ENCODE measurements at places on chromosomes 4 and X.

DNA sequence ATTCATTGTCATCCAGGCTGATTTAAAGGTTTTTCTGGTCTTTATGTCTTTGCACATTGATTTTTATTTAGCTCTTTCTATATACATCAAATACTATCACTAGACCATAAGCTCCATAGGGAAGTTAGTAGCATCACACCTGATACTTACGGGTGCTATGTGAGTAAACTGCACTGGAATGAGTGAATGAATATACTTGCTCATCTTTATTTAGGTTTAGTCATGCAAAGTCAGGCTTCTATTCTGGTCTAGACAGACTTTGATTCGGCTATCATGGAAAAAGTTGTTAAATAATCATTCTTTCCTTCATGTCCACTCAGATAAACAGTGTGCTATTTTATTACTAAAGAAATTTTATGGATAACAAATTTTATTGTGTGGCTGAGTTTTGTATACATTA lies 457.8 kb upstream of the PCDH7 start:
- no peak for DNase-seq

- DNase-seq, result no peak
These were observed 88.2 kb downstream of the PHOX2B start for GRCh38 chr4:41660352-41660751.

DNA sequence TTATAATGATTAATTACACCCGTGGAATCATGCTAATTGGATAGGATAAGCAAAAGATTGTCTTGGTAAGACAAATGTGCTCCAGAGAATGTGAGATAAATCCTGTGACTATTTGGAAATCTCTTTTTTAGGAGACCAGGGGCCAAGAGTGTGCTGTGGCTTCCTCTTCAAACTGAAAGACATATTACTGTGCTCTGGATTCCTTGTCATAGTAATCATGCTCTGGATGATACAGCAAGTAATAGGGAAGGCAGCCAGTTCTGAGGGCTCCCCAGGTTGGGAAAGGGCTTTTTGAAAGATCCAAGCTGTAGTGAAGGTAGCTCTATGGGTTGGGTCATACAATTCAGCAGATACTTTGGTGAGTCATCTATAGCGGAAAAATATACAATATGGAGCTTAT lies 600.5 kb downstream of the PCDH18 start:
- DNase-seq, result no peak

- DNase-seq, result no peak
These were observed 99.3 kb downstream of the ANXA5 start for GRCh38 chr4:121597346-121597934.

DNA sequence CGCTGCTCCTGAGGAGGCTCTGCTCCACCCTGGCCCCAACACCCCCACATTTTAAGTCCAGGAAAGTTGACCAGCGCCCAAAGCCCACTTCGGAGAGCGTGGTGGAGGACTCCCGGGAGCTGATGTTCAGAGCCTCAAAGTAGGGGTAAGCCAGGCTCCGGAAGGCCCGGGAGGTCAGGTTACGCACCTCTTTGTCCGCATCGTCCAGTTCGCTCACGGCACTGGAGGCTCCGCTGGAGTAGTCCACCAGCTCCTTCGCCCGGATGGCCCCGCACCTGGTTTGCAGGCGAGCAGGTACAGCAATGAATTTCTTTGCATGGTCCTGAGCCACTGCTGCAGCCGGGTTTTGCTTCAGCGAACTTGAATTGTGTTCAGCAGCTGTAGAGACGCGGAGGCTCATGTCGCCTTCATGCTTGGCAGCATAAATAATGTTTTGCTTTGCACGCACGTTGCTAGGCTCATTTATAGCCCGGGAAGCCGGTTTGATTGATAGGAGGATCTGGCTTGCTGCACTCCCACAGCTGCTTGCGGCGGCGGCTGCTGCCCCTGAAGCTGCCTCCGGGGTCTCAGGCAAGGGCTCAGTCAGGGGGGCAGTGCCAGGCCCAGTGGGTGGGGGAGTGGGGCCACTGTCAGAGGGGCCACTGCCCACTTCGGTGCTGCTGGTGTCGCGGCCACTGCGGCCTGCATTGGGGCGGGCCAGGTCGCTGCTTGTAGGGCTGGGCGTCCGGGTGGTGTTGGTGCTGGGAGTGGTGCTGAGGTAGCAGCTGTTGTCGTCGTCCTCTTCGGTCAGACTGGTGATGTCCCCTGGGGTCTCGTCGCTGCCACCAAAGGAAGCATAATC lies 4.8 kb downstream of the C4orf54 start:
- no peak for DNase-seq

DNA sequence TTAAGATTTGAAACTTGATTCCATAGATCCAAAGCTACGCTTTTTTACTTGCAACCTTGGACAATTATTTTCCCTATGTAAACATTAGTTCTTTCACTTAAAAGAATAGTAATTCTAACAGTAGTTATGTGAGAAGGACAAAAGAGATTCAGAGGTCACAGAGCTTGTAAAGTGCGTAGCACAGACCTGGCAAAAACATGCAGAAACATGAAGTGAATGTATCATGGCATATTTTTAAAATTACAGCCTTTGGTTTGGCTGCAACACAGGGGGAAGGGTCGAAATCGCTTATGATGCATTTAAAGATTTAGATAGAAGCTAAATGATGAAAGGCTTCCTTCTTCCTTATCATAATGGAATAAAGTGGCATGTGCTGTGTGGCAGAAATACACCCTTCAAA lies 1068.8 kb downstream of the ARAP2 start:
- DNase-seq, result no peak

DNA sequence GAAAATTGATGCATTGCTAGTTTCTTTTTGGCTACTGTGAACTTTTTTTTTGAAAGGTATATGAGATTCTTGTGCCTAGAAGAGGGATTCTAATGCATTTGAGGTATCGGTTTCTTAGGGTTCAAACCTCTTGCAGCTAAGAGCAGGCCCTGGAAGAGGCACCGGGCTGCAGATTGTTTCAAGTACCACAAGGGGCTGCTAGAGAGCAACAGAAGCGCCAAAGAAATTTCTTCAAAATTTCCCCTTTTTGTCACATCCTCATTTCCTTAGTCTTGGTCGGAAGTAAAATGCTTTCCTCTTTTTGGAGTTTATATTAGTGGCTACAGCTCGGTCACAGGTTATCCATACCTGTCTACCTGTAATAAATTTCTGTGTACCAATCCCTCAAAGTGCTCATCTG lies 89.8 kb downstream of the PDGFRA start:
- DNase-seq, result no peak

- no peak for DNase-seq
These were observed 45.8 kb downstream of the ENOX2 start for GRCh38 chrX:130857207-130857606.

DNA sequence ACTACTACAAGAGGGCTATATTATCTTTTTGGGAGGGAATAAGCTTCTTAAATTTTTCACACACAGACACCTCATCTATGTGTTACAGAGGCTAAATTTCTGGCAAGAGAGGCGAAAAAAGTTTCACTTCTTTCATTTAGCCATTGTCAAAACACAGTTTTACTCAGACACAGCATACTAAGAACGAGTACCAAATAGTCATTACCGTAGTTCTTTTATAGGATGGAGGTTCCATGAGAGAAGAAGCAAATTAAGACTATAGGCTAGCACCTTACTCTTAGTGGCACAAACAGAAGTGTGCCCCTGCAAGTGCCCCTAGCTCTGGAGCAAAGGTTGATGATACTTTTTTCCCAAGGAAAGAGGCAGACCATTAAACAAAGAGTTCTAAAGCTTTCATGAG lies 26.2 kb downstream of the UGT2B7 start:
- no peak for DNase-seq

DNA sequence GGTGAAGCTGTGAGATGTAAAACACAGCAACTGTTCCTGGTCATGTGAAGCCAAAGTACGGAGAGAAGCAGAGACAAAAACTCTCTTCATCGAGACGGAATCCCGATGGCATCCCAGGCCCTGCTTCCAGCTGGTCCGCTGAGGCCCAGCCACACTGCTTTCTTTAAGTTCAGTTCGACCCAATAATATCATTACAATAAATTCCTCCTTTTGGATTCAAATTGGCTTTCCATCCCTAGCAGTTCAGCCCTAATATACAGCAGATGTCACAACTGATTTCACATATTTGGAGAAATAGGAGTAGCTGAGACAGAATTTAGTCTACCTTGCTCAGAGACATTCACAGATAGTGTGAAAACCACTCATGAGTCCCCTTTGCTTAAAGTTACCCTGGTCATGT lies 98.3 kb upstream of the SPRY1 start:
- no peak for DNase-seq

DNA sequence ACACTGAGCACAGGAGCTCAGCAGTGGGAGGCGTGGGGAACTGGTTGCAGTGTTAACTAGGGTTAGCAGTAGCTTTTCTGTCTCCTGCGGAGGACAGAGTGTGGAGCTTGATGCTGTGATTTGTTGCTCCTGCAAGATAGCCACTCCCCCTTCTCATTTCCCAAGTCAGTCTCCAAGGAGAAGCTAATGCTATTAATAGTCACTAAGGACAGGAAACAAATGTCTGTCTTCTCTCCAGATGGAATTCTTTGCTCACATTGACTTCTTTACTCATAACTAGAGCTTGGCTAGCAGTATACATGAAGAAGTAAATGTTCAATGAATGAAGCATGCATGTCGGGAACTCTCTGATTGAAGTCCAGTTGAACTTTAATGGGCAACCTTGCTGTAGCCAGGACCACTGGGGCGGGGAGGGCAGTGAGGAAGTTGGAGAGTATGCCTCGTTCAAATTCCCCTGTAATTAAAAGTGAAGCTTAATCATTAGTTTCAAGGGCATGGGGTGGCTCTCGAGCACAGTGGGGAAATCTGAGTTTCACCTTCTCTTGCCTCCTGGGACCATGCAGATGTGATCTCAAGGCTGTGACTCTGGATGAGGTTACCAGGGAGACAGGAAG lies 156.6 kb upstream of the SCML1 start:
- DNase-seq, result no peak

DNA sequence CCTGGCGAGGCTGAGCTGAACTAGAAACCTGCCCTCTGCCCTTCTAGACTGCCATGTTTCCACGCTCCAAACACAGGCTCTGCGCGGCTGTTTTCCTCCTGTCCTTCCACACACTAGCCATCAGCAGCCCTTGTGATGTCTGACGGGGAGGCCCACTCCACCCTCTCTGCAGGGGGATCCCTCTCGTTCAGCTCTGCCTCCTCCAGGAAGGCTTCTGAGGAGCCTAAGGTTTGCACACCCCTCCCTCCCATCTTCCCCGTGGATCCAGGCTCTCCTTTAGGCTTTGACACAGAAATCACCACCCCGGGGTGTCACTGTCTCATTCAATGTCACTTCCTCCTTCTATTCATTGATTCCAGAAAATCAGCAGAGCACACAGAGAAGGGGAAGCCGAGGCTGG lies 38.6 kb upstream of the CRMP1 start:
- no peak for DNase-seq

- no peak for DNase-seq
These were observed 6.8 kb downstream of the BCOR start for GRCh38 chrX:40090961-40091360.

DNA sequence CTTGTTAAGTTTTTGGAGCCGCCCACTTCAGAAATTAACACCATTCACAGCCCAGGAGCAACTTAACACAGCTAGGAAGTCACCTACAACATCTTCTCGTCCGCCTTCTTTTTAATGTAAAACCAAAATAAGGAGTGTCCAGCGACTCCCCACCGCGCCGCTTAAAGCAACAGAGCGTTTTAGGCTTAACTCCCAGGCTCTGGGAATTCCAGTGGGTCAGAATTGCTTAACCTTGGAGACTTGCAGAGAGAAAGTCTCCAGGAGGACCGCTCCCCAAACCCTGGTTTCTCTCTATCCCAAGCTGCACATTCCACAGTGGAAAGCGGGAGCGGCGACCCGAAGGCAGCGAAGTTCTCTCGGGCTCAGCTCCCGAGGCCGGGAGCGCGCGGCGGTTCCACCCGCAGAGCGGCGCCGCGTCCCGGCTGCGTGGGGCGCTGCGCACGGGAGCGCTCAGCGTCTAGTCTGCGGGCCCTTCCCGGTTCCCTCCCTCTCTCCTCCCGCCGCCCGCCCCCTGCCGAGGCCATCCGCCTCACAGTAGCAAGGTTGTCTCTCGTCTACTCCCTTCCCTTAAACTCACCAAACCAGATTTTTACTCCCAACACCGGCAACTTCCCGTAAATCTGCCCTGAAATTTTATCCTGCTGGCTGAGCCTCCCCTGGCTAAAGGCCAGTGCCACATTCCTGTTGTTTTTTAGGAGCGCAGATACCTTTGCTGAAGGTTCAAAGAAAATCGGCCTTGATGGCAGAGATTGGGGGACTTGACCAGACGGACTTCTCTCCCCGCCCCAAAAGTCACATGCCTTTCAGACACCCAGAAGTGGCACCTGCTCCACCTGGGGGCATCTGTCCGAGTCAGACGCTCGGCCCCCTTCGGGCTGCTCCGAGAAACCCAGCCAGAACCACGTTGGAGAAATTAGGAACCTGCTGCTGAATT lies at the start of gene RBM47:
RBM47 (minus strand) TSS at position 464 of the 934 bp plus-strand sequence. CDS start 190,971 bp downstream, outside the sequence.
- DNase-seq, result peak; percentile 21

DNA sequence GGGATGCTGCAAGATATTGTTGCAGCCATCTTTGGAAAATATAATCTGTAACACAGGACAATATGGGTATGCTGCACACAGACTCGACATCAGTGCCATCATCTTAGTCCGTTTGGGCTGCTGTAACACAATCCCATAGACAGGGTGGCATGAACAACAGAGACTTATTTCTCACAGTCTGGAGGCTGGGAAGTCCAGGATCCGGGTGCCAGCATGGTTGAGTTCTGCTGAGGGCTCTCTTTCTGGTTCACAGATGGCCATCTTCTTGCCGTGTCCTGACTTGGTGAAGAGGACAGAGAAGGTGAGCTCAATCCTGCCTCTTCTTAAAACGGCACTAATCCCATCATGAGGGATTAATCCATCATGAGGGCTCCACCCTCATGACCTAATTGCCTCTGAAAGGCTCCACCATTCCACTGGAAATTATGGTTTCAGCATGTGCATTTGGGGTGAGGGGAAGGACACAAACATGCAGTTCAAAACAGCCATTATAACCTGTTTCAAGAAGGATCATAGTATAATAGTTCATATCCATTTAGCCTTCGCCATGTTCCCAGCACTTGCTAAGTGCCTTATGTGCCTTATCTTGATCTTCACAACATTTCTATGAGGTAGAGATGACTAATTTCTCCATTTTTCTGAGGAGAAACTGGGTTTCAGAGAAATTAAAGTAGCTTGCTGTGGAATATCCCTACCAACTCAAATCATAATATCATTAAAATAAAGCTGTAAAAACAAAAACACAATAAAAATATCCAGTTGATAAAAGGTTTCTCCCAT lies 27.9 kb upstream of the SPP1 start:
- DNase-seq, result no peak

DNA sequence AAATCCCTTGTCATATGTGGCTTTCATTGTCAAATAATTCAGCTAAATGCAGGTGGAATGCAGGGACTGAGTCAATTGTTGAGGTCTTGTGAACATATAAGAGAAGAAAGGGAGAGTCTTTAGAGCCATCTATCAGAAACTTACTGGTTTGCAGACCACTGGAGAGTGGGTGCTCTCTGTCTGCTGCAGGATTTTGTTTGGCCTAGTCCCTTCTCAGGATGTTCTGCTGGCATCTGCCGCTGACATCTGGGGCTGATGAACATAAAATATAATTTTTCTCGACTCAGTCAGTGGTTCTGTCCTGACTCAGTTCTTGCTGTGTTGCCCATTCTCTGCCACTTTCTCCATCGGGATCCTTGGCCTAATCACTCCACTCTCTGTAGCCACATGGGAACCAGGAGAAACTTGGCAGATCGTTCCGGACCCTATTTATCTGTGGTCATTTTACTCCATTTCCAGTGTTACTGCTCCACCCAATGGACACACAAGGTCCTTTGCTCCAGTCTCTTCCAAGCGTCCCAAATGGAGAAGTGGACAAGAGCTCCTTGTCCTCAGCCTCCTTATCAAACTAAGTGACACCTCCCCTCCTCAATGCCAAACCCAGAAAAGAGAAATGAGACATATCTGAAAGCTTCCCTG lies 436.2 kb downstream of the FAT4 start:
- DNase-seq, result no peak
